ENCODE measurements at places on chromosomes 4 and X.
A peak's percentile ranks its signal among the peaks of the same experiment; 100 is the strongest.

- DNase-seq, result no peak
Measured at GRCh38 chr4:8353912-8354453, 84.4 kb downstream of the HTRA3 start.

- no peak for DNase-seq
Measured at GRCh38 chrX:8728932-8729535, 2.9 kb downstream of the ANOS1 start.

DNA sequence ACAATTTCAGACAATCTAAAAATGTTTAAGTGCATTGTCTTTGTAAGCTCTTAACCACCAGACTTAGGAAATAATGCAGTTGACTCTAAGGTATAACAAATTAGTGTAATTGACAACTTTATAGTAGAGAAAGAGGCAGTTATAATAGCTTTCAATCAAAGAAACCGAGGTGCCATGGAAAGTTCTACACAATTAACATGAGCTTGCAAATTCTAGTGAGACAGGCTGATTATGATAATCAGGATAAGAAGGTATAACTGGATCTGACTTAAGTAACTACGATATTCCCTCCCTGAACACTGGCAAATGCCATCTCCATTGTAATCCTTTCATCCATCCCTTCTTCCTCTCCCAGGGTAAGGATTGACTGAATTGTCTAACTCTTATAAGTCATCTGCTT is 11.4 kb upstream of the KLHL5 start:
- no peak for DNase-seq

- no peak for DNase-seq
Measured at GRCh38 chr4:108810087-108810486, 47.2 kb upstream of the ETNPPL start.

GRCh38 chrX:129590596-129590995 is 50.5 kb downstream of the OCRL start:
- no peak for DNase-seq

GRCh38 chr4:106753426-106753825 is 282.7 kb downstream of the DKK2 start:
- no peak for DNase-seq

- no peak for DNase-seq
Measured at GRCh38 chrX:1420371-1420770, 28.5 kb upstream of the SLC25A6 start.

- peak; percentile 47 for DNase-seq
Measured at GRCh38 chr4:189022440-189023035, 883.3 kb downstream of the TRIML1 start.

DNA sequence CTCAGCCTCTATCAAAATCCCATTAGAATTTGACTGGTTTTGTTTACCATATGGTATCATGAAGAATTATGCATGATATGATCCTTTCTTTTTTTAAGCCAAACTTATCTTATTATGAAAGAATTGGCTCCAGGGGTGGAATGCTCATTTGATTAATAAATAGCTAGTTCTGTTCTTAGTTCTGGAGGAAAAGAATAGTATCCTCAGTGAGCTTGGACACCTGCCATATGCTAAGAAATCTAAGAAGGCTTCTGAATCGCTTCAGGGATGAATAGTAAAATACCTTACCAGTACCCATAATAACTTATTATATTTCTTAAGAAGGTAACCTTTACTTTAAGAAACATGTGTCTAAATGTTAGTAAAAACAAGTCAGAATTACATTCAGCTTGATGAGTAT is 803.6 kb downstream of the ADGRL3 start:
- no peak for DNase-seq

GRCh38 chr4:165359506-165359905 is 19.3 kb upstream of the CPE start:
- DNase-seq, result no peak

DNA sequence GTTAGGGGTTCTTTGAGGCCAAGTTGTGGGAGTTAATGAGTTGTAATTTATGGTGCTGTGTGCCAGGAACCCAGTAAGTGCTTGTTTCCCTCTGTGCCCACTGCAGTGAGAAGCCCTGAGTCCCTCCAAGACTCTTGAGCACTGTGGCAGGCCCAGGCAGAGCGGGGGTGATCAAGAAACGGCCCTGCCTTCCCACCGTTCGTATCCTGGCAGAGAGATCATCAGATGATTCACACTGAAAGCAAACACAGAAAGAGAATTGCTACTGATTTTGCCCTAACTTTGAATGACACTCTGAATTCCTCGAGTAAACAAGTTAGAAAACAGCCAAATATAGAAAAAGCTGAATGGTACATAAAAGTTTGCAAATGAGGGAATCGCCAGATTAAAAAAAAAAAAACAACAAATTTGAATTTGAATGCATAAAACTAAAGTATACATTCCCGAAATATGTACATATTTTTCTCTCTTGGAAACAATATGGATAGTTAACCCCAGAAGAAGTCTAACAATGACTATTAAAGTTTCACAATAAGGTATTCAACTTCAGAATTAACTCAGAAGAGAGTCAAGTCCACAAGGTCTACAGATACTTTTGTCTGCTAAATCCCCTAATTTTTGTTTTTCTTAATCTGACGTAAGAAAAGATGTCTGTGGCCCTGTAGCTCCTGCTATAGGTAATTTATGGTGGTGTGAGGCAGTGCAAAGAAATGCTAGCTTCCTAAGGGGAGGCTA is 71.8 kb downstream of the AFAP1 start:
- DNase-seq, result no peak

DNA sequence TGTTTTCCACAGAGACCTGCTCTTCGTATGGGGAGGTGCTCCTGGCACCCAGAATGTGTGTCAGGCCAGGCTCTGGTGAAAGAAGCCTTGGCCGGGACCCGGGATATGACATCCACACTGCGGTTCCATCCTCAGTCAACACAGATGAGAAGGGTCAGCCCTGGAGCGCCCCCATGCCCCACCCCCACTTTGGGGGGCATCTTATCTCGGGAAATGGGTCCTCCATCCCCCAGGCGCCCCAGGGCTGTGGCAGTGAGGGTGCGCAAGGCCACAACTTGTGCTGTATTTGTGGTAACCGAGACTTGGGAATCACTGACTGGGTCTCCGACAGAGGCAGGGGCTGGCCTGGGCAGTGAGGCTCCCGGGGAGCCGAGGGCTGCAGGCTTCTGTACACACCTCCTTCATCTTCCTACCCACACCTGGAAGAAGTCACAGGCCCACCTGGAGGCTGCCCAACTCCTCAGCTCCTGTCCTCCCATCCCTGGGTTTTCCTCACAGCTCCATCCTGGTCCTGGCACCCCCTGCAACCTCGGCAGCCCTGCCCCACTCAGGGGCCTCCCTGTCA is 8.0 kb downstream of the CFAP99 start:
- no peak for DNase-seq

All from Caki2 (cell line).